ENCODE measurements at places on chromosomes 2 and 18.

DNA sequence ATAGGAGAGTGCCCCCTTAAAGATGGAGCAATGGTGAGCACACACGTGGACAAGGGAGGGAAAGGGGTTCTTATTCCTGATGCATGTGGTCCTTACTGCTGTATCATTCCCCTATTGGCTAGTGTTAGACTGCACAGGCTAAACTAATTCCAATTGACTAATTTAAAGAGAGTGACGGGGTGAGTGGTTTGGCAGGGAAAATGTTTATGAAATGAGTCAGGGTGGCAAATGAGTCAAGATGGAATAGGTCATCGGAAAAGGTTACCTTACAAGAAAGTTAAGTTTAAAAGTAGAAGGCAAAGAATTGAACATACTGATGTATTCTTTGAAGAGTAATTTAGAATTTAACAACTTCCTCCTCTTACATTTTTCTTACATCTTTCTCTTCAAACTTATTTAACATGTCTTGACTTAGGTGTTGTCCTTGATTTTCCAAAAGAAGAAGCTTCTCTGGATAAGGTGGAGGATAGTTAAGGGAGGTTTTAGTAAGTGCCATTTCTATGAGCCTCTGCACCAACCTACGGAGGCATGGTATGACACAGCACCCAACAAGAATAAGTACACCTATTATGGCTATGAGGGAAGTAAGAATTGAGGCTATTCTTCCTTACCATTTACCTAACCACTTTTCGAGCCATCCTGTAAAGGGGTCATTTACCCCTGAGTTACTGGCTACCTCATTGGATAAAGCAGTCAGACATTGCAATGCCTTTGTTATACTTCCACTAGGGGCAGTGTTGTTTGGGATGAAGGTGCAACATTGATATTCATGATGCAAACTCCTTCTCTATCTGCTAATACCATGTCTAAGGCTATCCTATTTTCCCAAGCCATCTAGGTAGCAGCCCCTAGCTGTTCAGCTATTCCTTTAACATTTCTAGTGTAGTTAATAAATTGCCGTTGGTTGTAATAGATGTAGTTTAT is 1345.8 kb upstream of the LRRTM1 start:
- no peak for DNase-seq

DNA sequence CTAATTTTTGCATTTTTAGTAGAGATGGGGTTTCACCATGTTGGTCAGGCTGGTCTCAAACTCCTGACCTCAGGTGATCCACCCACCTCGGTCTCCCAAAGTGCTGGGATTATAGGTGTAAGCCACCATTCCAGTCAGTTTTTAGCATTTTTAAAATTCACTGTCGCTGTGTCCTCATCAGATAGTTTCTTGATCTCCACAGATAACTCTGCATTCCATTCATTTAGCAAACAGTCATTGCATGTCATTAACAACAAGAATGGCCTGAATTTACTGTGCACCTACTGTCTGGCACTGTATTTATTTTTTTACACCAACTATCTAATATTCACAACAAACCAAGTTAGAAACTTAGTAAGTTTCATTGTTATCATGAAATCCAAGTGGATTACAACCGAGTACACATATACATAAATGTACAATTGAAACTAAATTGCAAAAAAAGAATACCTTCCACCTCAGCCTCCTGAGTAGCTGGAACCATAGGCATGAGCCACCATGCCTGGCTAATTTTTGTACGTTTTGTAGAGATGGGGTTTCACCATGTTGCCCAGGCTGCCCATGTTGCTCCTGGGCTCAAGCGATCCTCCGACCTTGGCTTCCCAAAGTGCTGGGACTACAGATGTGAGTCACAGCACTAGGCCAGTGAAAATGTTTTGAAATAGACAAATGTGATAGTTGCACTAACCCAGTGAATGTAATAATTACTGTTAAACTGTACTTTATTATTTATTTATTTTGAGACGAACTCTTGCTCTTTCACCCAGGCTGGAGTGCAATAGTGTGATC is 4.3 kb downstream of the MCEE start:
- no peak for DNase-seq

DNA sequence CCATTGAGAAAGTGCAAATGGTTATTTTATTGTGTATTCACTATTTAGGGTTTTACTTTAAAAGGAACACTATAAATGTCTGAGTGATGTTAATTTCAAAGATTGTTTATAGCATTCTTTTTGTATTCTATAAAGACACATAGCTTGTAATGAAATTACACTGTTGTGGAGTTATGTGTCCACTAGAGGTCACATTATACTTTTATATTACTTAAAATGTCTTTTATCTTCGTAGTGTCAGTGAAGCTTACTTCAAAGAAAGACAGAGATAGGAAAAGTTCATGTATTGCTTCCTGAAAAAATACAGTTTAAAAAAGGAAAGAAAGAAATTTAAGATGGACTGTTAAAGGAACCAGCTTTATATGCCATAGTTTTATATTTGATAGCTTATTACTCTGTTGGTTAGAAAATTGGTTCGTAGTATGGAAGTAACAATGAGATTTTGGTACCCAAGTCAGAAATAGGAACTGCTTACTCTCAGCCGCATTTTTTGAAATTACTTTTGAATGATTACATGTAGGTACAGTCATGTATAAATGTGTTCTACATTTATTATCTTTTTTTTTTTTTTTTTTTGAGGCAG is 20.5 kb downstream of the APLF start:
- no peak for DNase-seq

- DNase-seq = no peak
Measured at GRCh38 chr2:37250869-37251740, 19.6 kb downstream of the NDUFAF7 start.

- no peak for DNase-seq
Measured at GRCh38 chr2:233358947-233359346, 4.7 kb downstream of the DGKD start.

DNA sequence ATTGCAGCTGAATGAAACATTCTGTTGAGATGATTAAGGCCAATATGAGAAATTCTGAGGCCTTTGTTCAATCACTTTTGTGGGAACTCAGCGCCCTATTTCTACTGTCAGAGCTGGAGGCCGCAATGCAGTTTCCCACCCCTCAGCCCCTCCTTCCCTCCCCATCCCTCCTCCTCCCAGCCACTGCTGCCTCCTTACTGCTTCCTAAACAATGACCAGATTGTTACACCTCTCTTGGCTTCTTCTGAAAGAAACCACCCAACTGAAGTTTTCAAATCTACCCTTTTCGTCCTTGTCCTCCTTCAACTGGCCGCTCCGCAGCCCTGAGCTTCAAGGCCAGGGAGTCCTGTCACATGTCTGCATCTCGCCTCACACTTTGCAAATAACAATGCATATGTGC is 36.7 kb upstream of the MAPK4 start:
- no peak for DNase-seq

DNA sequence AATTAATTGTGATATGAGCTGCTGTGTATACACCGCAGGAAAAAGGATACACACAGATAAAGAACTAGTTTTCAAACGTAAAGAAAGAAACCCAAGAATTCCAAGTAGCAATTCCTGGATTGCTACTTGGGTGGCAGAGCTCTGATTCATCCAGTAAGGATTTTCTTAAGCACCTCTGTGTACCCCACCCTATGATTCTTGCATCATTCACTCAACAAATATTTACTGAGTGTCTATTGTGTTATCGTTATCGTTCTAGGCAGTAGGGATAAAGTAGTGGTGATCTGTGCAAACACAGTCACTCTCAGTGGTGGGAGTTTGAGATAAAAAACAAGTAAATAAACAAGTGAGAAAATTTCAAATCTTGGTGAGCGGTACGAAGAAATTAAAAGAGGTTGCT is 4.9 kb upstream of the TMEM200C start:
- DNase-seq = no peak

GRCh38 chr18:57527556-57528229 is 58.8 kb downstream of the FECH start:
- DNase-seq = no peak

DNA sequence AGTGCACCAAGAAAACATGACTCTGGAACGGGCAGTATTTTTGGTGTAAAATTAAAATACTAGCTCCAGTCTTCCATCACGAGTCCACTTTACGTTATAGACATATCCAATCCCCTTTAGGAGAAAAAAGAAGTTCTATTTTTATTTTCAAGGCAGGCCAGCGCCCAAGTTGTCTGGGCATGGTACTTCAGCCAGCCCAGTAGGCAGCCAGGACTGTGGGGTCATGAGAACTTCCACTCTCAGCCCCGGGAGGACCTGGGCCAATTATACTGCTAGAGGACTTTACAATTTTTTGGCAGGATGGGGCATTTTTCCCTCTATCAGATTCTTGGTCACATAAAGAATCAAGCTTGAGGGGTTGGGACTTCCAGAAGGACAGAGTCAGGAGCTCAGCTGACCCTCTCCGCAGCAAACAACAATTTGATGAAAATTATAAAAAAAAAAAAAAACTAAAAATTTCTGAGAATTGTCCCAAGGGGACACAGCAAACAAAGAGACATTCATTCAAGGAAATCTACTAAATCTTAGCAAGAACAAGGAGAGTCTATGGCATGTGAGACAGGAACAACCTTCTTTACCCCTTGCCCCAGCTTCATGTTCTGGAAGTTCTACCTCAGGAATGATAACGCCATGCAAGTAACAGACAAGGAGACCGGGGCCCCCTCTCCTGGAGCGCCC is 37.3 kb upstream of the B3GNT2 start:
- DNase-seq = no peak

DNA sequence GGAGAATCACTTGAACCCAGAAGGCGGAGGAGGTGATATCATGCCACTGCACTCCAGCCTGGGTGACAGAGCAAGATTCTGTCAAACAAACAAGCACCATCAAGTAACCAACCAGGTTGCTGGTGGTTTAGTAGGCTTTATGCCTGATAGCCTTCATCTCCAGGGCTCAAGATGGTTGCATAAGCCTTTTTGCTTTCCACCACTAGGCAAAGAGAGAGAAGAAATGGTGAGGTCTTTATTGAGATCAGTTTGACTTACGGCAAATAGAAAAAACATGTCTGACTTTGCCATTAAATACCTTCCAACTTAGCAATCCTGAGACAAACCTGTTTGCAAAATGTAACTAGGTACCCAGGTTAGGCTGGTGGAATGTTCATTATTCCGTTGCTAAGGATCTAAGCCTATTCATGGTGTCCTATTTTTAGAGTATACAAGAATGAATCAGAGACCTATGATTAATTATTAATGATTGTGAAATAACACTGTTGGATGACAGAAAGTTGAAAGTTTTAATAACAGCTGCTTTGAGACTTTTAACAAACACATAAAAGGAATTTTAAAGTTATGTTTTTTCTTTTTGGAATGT is 53.5 kb upstream of the SLC38A11 start:
- DNase-seq = no peak

GRCh38 chr18:77133835-77134496 is 1.4 kb upstream of the MBP start:
- no peak for DNase-seq

GRCh38 chr18:10923141-10923540 is 226.2 kb downstream of the PIEZO2 start:
- DNase-seq = no peak

- no peak for DNase-seq
Measured at GRCh38 chr2:80105015-80105640, 199.4 kb downstream of the LRRTM1 start.

GRCh38 chr18:26286008-26286407 is 59.8 kb downstream of the TAF4B start:
- DNase-seq = no peak

GRCh38 chr2:235518322-235519090 is 24.7 kb downstream of the AGAP1 start:
- no peak for DNase-seq

DNA sequence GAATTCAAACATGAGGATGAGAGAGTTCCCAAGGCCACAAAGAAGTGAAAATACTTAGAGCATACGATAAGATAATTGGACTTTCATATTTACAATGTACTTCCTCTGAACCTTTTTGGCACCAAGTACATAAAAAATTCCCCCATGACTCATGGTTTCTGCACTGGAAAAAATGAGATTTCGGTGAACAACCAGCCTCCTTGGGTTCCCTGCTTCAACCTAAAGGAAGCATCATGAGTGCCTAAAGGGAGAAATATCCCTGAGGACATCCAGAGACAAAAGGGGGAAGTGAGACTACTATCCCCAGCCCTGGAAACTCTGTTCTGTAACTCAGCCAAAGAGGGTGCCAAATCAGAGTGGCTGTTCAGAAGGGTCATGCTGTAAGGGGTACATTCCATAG is 562.7 kb upstream of the SLC39A10 start:
- no peak for DNase-seq

GRCh38 chr2:29400930-29401653 is 285.9 kb downstream of the CLIP4 start:
- no peak for DNase-seq

GRCh38 chr2:189587780-189588179 is 7.2 kb upstream of the SLC40A1 start:
- DNase-seq = no peak

DNA sequence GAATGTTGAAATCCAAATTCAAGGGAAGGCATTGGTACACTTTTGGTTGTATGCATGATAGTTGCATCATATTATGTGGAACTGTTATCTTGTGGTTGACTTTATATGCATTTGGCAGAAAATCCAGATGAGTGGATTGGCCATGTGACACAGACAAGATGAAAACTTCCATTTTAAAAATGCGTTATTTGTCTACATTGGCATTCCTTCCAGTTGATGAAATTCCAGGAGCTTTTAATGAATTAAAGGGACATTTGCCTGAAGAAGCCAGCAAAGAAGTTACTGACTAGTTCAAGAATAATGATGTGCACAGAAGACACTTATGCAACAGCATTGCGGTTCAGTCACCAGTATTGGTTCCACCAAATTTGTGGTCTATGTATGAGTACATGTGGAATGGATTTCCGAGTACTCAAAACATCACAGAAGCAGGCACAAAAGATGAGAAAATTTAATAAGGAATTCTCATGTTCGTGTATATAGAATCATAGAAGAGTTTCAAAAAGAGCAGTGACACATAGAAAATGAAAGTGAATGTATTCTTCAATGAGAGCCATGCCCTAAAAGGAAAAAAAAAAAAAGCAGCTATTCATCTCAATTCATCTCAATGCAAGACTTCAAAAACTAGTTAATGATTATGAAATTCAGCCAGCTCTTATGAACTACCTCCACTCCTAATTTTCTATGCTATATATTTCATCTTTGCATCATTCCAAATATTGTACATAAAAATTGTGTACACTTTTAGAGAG is 232.1 kb downstream of the RBM43 start:
- DNase-seq = no peak

GRCh38 chr2:7241041-7241745 is 324.0 kb downstream of the RNF144A start:
- no peak for DNase-seq
